ENCODE measurements at places on chromosomes 2 and 18.

GRCh38 chr18:63624863-63625262 is 19.2 kb downstream of the SERPINB4 start:
- no peak for DNase-seq

DNA sequence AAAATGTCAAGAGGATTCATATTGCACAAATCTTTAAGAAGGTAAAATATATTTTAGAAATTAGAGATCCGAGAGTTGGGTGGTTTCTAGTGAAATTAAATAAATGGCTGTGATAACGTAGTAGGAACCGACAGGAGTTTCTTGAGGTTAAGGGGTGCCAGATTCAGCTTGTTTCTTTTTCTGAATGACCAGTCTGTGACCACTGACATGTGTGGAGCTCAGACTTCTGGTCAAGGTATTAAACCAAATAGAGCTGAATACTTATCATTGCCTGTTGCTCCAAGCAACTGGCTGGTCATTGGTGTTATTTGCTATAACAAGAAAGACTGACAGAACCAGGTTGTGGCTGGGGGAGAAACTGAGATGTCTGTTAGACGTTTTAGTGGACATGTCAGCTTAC is 408.2 kb upstream of the HS6ST1 start:
- DNase-seq, result no peak

- peak; percentile 64 for DNase-seq
Observed at GRCh38 chr2:30235859-30236535, 4.7 kb downstream of the LBH start.

- no peak for DNase-seq
Observed at GRCh38 chr2:54677476-54678265, 45.8 kb upstream of the EML6 start.

DNA sequence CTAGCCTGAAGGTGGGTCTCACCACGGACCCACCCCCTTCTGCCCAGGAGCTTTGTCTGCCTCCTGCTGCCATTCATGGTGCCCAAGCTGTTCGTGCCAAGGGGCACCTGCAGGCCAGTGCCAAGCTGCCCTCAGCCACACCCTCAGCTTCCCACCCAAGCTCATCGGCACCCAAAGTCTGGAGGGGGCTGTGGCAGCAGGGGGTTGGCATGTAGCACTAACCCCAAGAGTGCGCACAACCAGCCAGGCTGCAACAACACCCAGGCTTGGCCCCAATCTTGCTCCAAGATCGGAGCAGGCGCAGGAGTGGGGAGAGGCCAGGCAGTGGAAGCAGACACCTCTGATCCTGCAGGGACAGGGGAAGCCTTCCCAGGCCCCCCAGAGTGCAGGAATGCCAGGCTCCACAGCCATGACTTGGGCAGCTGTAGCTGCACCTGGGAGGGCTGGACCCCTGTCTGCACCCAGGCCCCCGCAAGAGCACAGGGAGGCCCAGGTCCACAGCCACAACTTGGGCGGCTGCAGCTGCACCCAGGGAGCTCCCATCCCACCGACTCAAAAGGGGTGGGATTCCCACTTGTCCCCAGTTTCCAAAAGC is 89.9 kb downstream of the ATAD2B start:
- no peak for DNase-seq

- DNase-seq, result no peak
Observed at GRCh38 chr2:218024871-218025270, 22.1 kb upstream of the TNS1 start.

GRCh38 chr18:75915941-75916623 is 488.6 kb upstream of the SMIM21 start:
- peak; percentile 4 for DNase-seq

DNA sequence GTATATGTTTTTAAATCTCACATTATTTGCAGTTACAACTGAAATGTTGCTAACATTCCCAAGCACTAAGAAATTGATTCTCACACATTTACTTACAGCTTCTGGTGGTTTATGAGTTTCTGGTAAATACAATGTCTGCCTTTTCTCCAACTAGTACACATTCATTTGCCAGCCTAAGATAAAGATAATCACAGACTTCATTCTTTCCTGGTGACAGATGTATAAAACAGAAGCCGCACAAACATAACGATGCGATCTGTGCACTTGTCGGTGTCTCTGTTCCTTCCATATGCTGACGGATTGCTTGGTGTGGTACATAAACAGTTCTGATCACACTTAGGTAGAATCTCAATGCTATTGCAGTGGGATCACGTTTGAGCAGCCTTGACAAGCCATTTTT is 100.4 kb upstream of the DDX18 start:
- no peak for DNase-seq

Data from stimulated activated naive CD8-positive, alpha-beta T cell treated with anti-CD3 and anti-CD28 coated beads, Interleukin-15, Interleukin-2, amounts not matched to agents 100 U/mL and 50 U/mL, for 24 hours (primary cell).